Stimulated activated CD4-positive, alpha-beta T cell treated with anti-CD3 and anti-CD28 coated beads, TNF-alpha, amount 100 ng/mL, for 24 hours (primary cell): ENCODE measurements at places on chromosomes 13 and 19.

DNA sequence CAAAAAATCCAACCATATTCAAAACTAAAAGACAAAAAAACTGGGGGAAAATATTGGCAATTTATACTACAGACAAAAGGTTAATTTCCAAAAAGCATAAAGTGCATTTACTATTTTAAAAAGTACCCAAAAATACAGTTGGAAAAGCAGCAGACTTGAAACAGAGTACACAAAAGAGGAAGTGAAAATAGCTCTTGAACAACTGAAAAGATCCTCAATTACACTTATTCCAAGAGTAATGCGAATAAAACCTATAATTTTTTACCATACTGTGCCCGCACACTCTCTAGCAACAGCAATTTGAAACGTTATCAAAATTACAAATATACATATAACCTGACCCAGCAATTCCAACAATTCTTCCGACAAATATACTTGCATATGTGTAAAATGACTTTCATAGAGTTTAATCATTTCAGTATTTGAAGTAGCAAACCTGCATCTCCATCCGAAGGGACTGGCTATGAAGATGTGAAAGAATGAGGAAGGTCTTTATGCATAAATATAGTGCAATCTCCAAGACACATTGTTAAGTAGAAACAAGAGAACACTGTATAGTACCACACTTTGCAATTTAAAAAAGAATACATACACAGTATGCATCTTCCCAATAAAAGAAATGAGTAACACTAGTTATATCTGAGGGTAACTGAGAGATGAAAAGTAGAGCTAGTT lies 25.4 kb downstream of the ALG5 start:
- no peak for DNase-seq

DNA sequence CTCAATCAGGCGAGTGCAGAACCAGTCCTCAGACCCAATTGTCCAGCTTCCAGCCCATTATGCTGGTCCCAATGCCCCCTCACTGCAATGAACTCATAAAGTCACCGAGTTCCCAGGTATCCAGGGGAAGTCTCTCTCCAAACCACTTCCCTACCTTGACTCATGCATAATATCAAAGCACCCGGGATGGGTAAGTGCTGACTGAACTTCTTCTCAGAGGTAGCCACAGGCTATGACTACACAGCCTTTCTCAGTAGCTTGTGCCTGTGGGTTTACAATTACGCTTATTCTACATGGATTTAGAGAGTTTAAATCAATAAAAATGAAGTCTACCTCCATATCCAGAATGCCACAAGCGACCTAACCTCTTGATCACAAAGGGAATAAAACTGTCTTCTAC lies 1.7 kb upstream of the C13orf42 start:
- no peak for DNase-seq

DNA sequence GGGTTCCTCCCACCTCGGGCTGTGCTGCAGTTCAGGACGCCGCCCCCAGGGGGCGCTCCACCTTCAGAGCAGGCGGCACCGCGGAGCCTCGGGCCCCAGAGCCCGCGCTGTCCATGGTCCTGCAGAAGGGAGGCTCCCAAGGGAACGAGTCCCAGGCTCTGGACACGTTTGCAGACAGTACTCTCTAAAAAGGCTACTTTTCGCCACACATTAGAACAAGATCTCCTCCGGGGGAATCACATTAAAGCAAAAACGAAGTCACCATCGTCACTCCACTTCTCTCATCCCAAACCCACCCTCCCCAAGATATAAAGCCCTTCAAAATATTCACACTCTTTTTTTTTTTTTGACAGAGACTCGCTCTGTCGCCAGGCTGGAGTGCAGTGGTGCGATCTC lies 4.6 kb upstream of the SIGLEC10 start:
- DNase-seq: peak; percentile 90

GRCh38 chr19:10918359-10918758 lies 10.1 kb downstream of the YIPF2 start:
- DNase-seq: no peak

DNA sequence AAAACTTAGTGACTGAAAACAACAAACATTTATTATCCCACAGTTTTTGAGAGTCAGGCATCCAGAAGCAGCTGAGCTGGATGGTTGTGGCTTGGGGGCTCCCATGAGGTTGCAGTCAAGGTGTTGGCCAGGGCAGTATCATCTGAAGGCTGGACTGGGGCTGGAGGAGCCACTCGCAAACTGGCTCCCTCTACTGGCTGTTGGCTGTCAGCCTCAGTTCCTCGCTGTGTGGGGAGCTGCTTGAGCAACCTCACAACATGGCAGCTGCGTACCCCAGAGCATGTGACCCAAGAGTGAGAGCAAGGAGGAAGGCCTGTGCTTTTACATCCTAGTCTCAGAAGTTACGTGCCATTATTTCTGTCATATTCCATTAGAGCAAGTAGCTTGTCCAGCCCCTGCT lies 9.7 kb downstream of the YJU2 start:
- no peak for DNase-seq
